SIG-M5 (cell line): ENCODE measurements at places on chromosomes 7 and 10.

DNA sequence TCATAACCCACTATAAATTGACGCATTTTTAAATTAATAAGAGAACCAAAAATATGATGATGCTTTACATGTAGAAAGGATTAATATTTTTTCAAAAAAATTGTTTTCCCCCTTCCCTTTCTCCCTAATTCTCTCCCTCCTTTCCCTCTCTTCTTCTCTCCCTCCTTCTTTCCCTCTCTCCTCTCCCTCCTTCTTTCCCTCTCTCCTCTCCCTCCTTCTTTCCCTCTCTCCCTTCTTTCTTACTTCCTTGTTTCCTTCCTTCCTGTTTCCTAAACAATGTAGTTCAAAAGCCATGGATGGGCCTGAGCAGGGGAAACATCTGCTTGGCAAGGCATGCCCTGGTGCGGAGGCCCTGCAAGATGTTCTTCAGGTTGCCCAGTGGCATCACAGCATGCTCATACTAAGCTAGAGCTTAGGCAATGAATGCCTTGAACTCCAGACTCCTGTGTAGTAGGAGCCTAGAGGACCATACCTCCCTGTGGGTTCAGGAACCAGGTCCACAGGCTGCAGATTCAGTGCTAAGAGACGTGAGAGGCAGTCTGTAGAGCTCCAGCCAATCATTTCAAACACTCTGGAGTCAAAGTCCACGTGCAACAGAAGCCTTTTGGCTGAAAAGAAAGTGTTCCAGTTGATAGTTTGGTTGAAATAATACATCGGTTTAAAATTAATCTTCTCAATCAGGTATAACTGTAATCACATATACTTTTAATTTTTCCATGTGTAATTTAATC, 20.1 kb upstream of the MRPS17 start:
- no peak for DNase-seq

DNA sequence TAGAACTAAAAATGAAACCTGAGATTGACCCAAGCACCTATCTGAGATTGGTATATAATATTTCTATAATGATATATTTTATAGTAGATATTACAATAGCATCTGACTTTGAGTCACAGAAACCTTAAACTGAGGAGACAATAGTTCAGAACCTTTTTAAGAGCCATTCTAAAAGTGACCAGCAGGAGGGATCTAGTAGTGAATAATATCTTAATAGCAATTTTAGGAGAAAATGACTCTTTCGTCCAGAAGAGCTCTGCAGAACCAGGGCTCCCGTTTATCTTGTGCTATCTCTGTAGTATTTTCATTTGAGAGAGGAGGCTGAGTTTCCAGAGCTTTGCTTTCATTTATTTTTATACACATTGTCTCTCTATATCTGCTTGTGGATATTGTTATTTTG, 68.1 kb downstream of the PODXL start:
- DNase-seq = no peak

- no peak for DNase-seq
These were observed 41.6 kb upstream of the FAM20C start for GRCh38 chr7:150811-151221.

DNA sequence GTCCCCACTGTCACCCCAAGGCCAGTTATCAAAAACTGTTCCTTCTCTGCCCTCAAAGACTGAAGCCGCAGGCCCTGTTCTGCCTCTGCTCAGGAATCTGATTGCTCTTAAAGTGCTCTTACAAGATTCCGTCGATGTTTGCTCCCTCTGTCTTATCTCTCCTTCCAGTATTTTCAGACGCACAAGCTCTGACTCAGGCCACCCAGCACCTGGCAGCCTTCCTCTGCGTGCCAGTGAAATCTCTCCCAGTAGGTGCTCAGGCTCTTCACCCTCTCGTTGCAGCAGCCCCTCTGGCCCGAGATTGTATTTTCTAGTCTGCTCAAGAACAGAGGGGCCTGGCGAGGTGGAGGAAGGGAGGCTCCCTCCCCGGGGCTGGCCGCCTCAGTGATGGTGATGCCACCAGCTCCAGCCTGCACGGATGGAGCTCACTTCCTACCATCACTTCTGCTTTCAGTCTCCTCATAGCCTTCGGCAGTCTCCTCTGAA, 276.2 kb downstream of the USP6NL start:
- no peak for DNase-seq

GRCh38 chr7:118870187-118870586, 645.7 kb downstream of the ANKRD7 start:
- DNase-seq = no peak

DNA sequence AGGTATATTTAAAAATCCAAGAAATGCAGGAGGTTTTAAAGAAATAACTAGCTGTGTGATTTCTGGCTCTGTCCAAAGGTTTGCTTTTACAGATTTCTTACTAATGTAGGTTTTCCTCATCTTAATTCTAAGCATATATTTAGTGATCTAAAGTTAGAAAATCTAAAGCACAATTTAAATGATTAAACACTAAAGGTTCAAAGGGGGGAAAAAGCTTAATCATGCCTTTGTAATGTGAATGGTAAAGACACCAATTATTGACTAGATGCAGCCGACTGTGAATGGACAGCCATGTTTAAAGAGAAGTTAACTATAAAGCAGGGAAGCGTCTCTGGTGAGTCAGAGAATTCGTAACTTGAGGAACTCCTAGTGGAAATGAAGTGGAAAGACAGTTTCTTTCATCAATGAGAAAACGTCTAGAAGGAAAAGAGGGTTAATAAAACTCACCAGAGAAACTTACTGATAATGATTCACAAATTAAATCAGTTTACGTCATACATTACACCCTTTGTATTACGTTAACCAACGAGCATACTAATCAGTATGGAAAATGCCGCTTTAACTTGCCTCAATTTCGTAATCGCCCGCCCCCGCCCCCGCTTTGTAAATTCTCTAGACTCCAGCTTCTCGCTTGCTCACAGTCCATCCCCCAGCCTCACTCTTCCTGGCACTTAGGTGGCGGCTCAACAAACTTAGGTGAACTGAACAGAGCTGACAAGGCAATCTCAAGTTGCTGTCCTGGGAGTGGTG, 1.1 kb upstream of the HBP1 start:
- DNase-seq = peak; percentile 33
